ENCODE measurements at places on chromosomes 16 and 17. TPM values are rescaled to one million over a fixed set of nuclear protein-coding genes. Genes with fewer than 3 reads are reported as not detected.

- no peak for DNase-seq
These were observed 650.4 kb downstream of the WWOX start for GRCh38 chr16:78749745-78750268.

Gene CMTM2
- polyA plus RNA-seq, result 0.48 TPM

Gene TBC1D28
- polyA plus RNA-seq, result not detected

GRCh38 chr16:80063031-80063712 lies 462.6 kb upstream of the MAF start:
- no peak for DNase-seq

Gene MFAP4
- polyA plus RNA-seq, result 44.0 TPM

All from stomach (tissue), 19 donors.